D721Med (cell line): ENCODE measurements at places on chromosomes 7 and 10.

DNA sequence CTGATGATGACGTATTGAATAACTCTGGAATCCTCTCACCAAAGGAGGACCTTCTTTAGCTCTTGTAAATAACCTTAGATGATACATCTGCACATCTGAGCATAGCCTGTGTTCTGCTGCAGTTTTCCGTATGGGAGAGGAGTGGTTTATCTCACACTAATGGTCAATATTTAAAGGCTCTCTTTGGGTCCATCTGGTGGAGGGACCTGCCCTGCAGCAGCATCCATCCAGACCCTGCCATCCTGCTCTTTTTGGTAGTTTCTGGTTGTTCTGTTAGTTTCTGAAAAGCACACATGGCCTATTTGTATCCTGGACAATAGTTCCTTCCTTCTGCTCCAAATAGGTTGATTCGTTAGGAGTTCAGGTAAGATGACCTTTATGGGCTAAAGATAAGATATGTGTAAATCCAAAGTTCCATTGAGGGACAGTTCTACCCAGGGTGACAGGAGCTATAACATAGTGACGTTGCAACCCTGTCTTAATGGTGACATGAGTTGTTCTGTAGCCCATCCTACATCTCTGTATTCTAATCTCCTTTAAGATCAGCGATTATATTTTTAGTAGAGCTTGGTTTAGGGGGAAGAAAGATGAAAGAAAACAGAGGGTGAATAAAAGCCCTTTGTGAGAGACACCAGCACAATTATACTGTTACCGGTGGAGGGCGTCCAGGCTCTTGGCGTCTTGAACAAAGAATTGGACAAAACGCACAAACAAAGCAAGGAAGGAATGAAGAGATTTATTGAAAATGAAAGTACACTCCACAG, 60.0 kb upstream of the KLF14 start:
- no peak for DNase-seq

- DNase-seq = no peak
Measured at GRCh38 chr7:122337011-122337410, 32.5 kb upstream of the FEZF1 start.

DNA sequence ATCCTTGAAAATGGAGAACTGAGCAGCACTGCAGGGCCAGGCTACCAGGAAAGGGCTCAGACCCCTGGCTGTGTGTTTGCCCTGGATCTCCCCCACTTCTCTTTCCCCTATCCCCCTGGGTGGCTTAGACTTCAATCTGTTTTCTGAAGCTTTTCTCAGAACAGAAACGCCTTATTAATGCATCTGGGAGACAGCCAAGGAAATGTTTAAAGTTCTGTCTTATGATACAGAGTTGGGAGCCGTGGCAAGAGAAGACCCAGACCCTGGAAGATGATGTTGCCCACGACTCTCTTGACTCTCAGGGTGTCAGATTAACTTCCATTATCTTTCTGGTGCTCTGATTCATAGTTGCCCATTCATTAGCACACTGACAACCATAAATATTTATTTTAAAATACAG, 107.1 kb downstream of the EBLN1 start:
- no peak for DNase-seq

- no peak for DNase-seq
Measured at GRCh38 chr10:26380815-26381214, 57.3 kb upstream of the APBB1IP start.

DNA sequence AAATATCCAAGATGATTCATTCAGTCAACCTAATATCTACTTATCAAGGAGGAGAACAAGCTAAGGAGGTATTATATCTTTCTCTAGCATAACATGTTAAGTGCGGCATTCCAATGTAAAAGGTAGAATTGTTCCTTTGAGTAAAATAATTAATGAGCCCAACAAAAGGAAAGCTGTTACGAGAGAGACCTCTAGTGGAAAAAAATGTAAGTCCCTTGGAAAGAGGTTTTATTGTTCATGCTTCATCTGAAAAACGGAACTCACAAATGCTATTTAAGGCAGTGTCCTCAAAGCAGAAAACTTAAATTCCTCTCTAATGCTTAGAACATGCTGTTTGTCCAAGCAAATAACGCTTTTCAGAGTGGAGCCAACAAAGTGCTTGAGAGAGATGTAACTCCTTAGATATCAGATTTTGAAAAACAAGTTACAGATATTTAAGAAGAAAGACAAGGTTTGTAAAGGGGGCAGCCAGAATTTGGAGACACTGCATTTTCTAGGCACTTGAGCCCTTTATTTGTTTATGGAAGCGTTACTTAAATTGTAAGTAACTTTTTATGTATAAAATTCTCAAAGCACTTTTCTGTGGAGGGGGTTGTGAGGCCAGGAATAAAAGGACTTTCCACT, 119.9 kb downstream of the TFEC start:
- DNase-seq = no peak
